ENCODE measurements at places on chromosomes 5 and 9.

DNA sequence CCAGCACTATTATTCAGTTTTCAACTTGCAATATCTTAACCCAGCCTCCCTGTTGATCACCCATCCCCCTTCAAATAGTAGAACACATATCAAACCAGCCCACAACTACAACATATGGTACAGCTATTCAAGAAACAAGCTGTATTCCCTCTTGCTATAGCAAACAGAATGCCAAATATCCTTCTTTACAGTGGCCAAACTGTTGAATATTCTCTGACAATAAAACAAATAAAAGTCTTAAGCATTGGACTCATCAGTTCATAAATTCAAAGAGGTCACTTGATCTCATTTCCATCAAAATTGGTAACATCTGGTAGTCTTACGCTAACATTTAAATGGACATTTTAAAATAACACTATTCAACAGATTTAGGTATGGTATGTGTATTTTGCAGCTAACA, 350.8 kb downstream of the EFNA5 start:
- DNase-seq, result no peak

DNA sequence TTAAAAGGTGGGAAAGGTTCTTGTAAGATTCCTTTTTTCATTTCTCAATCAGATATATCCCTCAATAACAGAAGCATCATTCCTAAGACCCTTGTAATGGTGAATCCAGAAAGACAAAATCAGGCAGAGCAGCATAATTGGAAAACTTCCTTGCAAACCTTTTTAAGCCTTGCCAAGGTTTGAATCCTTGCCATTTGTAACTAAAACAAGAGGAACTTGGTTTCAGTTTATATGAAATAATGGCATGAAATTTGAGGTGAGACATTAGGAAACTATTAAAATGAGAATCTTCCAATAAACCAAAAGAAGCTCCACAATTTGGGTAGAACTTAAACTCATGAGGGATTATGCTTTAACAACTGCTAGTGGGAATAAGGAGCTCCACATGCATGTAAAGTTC, 384.7 kb upstream of the SMC2 start:
- no peak for DNase-seq

GRCh38 chr5:137375741-137376526, 123.2 kb downstream of the SPOCK1 start:
- no peak for DNase-seq

DNA sequence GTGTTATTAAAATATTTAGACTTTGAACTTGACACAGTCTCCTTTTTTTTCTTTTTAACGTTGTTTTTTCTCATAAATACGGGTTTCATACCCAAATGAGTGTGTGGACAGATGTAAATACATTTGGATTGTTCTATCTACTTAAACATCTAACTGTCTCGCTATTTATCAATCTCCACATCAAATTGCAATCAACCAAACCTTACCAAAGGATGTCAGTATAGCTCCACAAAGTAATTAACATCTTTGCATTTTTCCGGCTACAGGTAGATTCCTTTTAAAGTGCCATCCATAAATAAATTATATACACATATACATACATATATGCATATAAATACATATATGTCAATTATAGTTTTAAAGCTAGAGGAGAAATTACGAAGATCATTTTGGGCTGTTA, 705 bp upstream of the CDH10 start:
- no peak for DNase-seq

- DNase-seq, result no peak
These were observed 14.4 kb upstream of the TMOD1 start for GRCh38 chr9:97487107-97487506.

GRCh38 chr9:68648164-68648563, 56.9 kb upstream of the PIP5K1B start:
- DNase-seq, result no peak

DNA sequence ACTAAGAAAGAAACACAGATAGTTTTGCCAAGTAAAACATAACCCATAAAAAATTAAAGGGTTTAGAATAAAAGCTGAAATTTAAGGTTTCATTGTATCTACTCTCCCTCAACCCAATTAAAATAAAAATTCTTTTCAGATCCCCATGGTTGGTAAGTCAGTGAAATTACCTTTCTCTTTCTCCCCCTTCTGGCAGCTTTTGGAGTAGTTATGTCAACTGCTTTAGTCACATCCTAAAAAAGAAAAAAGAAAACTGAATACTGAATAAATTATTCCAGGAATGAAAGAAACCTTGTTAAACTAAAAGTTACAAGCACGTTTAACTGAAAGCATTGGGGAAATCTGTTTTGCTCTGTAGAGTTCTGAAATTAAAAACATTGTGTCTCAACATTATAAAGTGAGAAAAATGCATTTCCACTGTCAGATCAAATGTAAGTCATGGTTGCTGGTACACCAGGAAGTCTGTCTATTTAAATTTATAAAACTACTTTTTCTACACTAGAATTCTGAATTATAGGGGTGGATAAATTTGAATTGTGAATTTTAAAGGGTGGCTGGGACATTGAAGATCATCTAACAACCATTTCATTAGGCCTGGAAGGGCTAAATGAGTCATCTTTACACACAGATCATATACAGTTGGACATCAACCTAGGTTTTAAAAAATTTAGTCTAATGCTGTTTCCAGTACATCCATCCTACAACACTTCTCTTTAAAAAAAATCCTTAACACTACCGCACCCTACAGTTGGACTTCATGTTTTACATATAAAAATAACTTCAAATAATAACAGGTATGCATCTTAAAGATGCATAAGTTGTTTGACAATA, 24.7 kb downstream of the PSIP1 start:
- no peak for DNase-seq

DNA sequence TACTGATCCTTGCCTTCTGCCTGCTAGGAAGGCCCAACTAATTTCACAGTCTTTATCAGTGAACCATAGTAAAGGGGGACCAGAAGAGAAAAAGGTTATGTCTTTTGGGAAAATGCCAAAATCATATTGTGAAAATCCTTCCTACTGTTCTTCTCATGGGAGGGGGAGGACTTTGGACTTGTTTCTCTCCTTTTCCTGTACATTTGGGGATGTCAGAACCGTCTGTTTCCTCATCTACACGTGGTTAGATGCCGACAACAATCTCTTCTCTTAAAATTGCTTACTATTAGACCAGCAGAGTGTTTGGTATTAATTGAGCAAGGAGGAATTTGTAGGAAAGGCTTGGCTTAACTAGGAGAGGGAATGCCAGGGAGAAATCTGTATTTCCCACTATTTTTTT, 77.2 kb downstream of the TMC1 start:
- no peak for DNase-seq

DNA sequence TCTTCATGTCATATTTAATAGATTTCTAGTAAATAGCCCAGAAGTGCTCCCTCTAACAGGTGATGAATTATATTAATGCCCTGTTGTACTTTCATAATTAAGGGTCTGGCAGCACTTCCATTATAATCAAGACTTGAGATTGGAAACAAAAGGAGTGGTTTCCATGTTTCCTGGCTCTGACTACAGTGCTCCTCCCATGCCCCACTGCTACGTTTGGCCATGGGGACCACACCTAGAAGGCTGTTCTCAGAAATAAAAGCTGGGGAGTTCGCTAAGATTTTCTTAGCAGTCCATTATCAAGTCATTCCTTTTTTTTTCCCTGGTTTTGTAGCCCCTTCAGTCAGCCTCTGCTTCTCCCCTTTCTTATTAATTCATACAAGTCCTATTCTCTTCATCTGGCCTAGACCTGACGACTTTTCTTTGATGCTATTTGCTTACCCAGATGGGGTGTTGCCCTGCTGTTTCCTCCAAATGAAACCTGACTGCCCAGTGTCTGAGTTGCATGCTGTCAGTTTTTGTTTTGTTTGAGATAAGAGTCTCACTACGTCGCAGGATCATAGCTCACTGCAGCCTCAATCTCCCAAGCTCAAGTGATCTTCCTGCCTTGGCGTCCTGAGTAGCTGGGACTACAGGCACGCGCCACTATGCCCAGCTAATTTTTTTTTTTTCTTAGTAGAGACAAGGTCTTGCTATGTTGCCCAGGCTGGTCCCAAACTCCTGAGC, 312.1 kb upstream of the EFNA5 start:
- no peak for DNase-seq

All from SJSA1 (cell line).